ENCODE measurements at places on chromosomes 2 and 18.

- DNase-seq: no peak
These were observed 319.4 kb upstream of the SLC39A10 start for GRCh38 chr2:195337597-195337996.

- no peak for DNase-seq
These were observed 40.1 kb upstream of the EPHA4 start for GRCh38 chr2:221612161-221612560.

DNA sequence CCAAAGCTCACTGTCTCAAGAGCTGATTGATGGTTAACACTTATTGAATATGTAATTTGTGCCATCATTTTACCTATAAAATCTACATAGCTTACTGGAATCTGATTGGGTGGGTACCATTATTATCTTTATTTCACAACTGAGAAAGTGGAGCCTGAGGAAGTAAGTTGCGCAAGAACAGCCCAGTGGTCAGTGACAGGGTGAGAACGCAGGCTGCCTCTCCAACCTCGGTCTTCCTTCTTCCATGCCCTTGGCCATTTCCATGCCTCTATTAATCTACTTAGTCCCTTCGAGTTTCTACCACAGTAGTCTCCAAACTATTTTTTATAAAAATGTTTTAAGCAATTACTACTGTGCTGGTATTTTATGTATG is 390.9 kb upstream of the VWC2L start:
- DNase-seq: no peak

GRCh38 chr2:50402654-50402960 is 629.3 kb downstream of the NRXN1 start:
- no peak for DNase-seq

DNA sequence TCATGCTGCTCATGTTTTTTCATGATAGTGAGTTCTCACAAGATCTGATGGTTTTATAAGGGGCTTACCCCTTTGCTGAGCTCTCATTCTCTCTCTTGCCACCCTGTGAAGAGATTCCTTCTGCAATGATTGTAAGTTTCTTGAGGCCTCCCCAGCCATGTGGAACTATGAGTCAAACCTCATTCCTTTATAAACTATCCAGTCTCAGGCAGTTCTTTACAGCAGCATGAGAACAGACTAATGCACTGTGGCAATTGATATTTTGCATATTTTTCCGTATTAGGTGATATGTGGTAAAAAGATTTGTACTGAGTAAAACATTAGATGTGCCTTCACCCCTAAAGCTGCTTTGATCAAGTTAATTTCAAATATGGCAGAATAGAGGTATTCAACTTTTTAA is 48.8 kb downstream of the RAB27B start:
- DNase-seq: no peak

DNA sequence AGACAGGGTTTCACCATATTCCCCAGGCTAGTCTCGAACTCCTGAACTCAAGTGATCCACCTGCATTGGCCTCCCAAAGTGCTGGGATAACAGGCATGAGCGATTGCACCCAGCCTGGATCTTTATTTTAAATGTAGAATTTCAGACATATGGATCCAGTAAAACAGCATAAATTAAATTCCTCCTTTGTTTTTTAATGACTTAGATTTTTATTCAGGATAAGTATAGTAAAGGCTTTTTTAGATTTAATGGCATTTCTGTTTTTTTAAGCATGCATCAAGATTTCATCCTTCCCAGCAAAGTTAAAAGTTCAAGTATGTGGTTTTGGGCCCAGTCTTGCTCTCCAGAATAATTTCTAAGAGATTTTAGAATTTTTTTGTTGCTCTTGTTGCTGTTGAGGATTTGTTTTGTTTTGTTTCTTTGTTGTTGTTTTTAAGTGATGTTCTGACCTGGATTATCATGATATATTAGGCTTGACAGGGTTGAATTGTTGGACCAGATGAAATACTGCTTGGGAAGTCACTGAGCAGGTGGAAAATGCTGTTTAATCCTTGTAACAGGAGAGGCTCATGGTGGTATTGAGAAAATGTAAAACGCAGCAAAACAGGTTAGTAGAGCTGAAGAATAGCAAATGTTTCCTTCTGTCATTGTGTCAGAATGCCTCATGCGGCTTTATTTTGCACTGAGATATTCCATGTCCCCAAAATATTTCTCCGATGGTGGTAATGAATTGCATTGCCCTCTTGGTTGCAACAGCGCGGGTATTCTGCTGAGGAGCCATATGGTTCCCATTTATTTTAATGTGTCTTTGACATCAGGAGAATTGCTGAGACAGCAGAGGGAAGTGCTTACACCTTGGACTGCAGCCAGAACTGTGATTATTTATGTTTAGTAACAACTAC is 147.9 kb downstream of the GALNT3 start:
- no peak for DNase-seq

DNA sequence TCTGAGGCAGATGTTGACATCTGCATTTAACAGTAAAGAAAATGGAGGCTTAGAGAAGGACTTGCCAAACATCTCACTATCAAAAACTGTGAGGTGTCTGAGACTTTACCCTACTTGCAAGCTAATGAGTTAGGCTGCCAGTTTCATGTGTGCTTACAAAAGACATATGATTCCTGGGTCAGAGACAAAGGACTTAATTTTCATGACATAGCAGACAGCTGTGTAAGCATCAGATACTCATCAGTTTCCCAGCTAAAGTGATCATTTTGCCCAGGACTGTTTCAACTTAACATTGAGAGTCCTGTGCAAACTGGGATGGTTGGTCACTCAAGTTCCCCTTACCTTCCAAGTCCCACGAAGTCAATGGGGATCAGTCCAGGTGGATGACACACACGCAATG is 18.9 kb upstream of the DAPL1 start:
- no peak for DNase-seq

GRCh38 chr2:94960266-94960665 is 65.2 kb upstream of the MAL start:
- DNase-seq: no peak

GRCh38 chr2:60522462-60522861 is 31.0 kb downstream of the BCL11A start:
- DNase-seq: no peak

GRCh38 chr2:197839327-197839726 is 34.9 kb downstream of the PLCL1 start:
- no peak for DNase-seq

- DNase-seq: no peak
These were observed 139.8 kb downstream of the ZFP36L2 start for GRCh38 chr2:43086451-43087221.

- DNase-seq: no peak
These were observed 1.7 kb upstream of the RFTN2 start for GRCh38 chr2:197677056-197677455.

GRCh38 chr18:44655435-44655834 is 25.3 kb upstream of the SETBP1 start:
- no peak for DNase-seq

- no peak for DNase-seq
These were observed 56.9 kb downstream of the RDH14 start for GRCh38 chr2:18503376-18504228.

DNA sequence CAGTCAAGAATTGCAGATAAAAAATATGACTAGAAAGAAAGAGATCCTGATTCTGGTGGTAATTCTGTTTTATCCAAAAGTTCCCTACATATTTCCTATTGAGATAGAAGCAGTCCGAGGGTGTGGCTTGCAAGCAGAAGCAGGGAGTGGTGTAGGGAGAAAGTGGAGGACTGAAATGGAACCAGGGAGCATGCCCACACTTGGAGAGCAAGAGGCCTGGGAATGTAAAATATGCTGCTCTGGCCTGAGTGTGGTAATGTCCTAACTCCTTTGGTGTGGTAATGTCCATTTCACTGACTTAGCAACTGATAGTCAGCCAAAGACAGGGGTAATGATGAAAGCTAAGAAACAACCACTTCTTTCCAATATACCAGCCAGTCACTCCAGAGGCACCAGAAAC is 30.1 kb upstream of the FMNL2 start:
- DNase-seq: no peak

- no peak for DNase-seq
These were observed 1096.0 kb upstream of the DDX18 start for GRCh38 chr2:116718451-116718850.

DNA sequence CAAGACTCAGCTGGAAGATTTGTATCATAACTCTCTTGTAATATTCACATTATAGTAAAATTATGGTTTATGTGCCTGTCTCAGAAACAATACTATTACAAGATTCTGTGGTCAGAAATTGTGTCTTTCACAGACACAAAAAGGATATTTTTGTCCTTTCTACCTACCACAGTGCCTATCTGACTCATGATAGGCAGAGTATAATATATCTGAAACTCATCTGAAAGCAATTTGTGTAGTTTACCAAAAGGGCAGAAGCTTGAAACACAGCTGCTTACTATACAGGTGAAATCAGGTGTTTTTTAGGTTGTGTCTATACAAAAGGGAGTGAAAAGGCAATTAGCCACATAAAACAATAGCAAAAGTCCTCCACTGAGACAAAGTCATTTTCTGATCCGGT is 10.9 kb downstream of the TMEM200C start:
- DNase-seq: no peak

All from stimulated activated naive CD4-positive, alpha-beta T cell treated with Interleukin-2 at 50 U/mL for 16 hours (primary cell).